ENCODE measurements at places on chromosomes 7 and 10.
A peak's percentile ranks its signal among the peaks of the same experiment; 100 is the strongest.

- DNase-seq, result no peak
These were observed 352.6 kb downstream of the ADRA2A start for GRCh38 chr10:111429288-111430028.

DNA sequence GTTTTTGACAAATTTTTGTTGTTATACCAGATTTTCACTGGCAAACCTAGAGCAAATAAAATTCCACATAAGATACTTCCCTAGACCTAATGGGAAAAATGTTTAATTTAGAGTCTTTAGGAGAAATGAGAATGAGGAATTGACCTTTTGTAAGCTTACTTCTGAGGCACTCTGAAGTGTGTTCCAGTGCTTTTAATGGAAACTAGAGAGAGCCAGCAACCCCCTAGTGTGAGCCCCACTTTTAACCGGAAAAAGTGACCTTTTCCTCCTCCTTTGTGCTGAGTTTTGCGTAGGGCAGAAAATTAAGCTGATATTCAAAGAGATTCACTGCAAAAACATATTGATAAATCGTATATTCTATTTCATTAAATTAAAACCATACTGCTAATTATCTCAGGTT lies 5.2 kb downstream of the IKZF1 start:
- no peak for DNase-seq

DNA sequence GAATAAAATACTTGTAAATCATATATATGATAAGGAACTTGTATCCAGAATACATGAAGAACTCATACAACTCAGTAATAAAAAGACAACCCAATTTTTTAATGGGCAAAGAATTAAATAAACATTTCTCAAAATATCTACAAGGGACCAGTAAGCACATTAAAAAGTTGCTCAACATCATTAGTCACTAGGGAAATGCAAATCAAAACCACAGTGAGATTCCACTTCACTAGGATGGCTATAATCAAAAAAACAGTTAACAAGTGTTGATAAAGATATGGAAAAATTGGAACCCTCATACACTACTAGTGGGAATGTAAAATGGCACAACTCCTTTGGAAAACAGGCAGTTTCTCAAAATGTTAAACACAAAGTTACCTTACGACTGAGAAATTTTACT lies 40.3 kb upstream of the YAE1 start:
- no peak for DNase-seq

- no peak for DNase-seq
These were observed 81.3 kb downstream of the SH2D4B start for GRCh38 chr10:80619036-80619435.

DNA sequence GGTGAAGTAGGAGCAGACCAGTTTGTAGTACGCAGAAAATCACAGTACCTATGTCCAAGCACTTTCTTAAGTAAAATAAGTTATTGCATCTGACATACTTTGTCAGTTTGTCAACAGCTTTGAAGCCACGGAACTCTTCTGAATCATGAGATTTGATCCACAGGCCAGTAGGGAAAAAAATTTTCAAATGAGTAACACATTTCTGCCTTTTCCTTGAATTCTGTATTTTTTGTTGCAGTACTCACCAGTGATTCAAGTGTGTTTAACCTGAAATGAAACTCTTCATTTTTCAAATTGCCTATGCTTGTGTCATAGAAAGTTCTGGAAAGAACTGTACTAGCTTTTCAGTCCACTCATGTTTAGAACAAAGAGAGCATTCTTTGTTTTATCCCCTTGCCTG lies 337.7 kb downstream of the GATA3 start:
- DNase-seq, result no peak

GRCh38 chr7:43220250-43220649 lies 107.8 kb downstream of the HECW1 start:
- peak; percentile 84 for DNase-seq

DNA sequence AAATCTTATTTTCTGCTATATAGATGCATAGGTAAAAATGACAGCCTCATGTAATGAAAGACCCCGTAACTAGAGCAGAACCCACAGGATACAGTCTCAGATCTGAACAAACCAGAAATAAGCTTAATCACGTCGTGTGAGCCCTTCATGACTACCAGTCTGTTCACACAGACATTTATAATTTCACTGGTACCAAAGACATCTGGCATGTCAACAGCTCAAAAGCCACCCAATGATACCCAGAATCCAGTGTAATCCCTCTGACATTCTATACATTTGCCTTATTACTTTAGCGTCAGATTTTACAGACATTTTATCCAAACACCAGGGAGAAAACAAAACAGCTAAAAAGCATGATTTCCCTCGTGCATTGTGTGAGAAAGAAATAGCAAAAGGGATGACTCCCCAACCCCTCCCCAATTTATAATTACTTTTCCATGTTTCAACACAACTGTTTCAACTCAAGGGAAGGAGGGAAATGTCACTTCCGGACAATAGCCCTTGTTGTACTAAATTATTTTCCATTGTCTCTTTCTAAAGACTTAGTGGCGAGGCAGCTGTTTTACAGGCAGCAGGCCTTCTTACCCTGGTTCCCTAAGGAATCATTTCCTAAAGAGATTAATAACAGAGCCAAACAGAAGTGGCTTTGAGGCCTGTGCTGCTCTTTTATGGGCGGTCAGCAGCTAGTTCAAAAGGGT lies 33.2 kb downstream of the DOCK4 start:
- DNase-seq, result no peak

DNA sequence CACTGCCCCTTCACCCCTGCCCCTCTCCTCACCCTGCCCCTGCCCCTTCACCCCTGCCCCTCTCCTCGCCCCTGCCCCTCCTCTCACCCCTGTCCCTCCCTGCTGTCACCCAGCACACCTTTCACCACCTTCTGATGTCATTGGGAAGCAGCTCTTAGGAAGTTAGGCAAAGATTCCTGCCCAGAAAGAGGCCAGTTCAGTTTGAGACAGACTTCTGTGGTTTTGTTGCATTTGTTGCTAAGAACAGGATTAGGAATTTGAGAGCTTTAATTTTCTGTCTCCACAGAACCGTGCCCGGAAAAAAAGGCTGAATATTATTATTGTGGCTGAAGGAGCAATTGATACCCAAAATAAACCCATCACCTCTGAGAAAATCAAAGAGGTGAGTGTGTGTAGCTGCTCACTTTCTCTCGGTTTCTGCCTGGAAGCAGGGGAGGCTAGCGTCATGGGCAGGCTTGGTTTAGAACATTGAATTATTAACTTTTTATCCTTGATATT lies 39.6 kb downstream of the PFKP start:
- DNase-seq, result no peak

DNA sequence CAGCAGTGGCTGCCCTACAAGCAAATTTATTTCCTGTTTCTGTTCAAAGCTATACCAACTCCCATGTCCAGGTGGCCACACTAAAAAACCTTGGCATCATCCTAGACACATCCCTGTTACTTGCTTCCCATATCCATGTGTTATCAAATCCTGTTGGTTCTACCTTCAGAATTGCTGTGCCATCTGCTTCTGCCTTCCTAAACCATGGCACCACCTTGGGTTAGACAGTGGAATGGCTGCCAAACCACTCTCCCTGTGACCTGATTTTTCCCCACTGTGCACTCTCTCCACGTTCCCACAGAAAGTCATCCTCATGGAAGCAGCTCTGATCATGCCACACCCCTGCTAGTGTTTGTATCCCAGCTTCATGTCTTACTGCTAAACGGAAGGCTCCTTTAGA lies 697.6 kb upstream of the GALNT17 start:
- DNase-seq, result no peak

DNA sequence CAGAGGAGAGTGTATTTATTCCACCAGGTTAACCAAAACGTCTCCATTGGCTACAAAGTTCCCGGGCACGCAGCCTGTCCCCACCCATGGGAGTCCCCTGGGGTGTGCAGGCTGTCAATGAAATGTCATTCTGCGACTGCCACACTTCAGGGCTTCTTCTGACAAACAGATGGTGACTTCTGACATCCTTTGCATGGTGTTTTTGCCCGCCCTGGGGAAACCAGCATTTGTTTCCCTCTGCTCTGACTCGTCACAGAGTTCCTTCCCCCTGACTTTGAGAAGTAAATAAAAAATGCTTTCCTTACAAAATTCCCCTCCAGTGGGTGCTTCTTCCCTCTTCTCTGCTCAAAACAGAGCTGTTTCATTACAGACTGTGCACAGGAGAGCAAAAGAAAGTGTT lies 38.2 kb downstream of the TNS3 start:
- no peak for DNase-seq

GRCh38 chr7:134782121-134782623 lies 2.7 kb downstream of the CALD1 start:
- DNase-seq, result no peak

GRCh38 chr7:148719753-148720152 lies 21.1 kb downstream of the CUL1 start:
- no peak for DNase-seq

DNA sequence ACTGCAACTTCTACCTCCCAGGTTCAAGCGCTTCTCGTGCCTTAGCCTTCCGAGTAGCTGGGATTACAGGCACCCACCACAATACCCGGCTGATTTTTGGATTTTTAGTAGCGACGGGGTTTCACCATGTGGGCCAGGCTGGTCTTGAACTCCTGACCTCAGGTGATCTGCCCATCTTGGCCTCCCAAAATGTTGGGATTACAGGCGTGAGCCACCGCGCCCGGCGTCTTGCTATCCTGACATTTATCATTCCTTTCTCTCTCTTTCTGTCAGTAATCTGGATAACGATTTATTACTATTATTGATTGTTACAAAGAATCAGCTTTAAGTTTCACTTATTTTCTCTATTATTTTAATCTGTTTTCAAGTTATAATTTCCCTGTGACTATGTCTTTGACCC lies 548.4 kb downstream of the CNTNAP2 start:
- DNase-seq, result no peak

DNA sequence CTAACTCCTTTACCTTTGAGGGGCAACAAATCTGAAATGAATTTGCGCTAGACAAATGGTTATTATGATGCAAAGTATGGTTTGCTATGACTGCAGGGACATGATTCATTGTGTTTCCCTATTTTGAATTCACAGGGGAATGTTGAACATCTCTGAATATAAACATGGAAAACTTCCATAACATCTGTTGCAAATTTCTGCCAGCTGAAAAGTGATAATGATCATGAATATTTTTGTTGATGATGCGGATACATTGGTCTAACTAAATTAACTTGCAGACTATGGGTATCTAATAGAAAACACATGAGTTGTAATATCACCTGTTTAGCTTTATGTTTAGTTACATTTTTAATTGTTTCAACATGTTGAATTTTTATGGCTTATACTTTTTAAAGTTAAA lies 1325.5 kb downstream of the REEP3 start:
- no peak for DNase-seq

- no peak for DNase-seq
These were observed 4.4 kb upstream of the SEPHS1 start for GRCh38 chr10:13352519-13352918.

DNA sequence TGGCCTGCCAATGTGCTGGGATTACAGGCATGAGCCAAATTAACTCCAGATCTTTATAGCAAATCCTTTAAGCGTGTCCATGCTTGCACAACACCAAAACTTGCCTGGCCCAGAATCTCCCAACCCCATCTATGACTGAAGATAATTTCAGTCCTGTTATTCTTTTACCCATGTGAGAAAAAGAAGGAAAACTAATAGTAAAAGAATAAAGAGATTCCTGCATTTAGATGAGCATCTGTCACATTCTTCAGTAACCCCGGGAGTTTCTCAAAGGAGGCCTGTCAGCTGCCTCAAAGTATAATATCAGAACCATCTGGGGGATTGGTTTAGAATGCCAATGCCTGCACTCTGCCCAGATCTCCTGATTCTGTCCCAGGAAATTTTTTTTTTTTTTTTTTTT lies 158.1 kb upstream of the KMT2E start:
- DNase-seq, result no peak

DNA sequence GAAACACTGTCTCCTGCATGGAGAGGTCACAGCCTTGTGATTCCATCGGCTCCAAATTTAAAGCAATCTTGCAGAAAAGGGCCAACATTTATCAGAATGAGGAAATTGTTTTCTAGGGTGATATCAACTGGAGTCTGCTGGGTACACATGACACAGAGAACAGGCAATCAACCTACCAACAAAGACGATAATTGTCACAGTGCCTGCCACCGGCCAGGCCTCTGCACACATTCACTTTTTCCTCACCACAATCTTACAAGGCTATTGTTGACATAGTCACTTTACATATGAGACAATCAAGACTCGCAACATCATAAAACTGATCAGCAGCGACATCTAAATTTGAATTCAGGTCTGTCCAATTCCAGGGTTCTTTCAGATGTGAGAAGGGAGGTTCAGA lies 189.4 kb downstream of the KCNMA1 start:
- no peak for DNase-seq

GRCh38 chr10:75187961-75188426 lies 22.6 kb upstream of the VDAC2 start:
- peak; percentile 57 for DNase-seq

DNA sequence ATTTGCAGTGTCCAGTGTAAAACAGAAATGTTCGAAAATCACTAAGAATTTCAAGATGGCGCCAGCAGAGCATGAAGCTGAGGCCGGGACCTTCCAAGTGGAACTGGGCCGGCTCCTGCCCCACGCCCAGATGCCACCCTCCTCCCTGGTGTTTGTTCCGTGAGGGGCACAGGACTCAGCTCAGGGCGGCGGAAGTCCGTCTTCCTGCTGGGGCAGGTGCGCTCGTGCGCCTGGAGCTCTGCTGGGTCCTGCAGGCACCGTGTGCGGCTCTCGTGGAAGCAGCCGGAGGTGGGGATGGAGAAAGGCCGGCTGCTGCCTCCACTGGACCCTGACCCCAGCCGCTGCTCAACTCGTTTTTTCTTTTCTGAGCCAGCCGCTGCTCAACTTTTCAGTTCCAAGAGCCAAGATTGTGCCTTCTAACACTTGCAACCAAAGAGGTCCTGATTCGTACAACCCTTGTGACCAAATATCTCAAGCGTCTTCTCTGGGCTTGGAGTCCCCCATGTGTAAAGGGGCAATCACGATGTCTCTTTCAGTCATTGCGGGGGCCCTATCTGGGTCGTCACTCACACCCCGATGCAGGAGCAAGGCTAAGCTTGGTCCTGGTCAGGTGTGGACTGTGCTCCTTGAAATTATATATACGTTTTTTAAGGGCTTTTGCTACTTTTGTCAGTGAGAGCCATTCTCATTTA lies 334.4 kb downstream of the ADARB2 start:
- no peak for DNase-seq

- DNase-seq, result no peak
These were observed 13.7 kb upstream of the GFRA1 start for GRCh38 chr10:116286626-116287200.

GRCh38 chr10:70223728-70224127 lies 9.5 kb downstream of the PPA1 start:
- no peak for DNase-seq

DNA sequence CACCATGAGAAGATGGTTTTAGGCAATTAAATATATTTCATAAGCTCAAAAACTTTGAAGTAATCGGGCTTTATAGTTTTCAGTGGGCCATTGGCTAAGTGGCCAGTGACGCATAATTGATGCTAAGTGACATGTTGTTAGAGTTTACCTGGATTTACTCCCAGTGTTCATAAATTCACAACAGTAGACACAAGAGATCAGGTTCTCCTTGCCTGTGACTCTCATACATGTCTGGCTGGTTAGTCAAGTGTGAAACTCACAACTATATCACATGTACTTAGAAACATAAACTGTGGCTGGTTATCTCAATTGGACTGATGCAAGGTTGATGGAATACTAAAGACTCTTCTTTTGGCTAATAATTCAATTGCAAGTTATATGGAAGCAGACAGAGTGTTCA lies 26.2 kb downstream of the ASB15 start:
- DNase-seq, result no peak

Measured in HFFc6 (cell line).